Cardiac atrium fibroblast (primary cell): ENCODE measurements at places on chromosomes 5 and 9. TPM values are rescaled to one million over a fixed set of nuclear protein-coding genes. Genes with fewer than 3 reads are reported as not detected.

The TLX3 gene
- total RNA-seq = not detected in 2 replicates

The STK32A gene
- under 0.01 and 0.18 TPM in 2 replicates for total RNA-seq

The CARTPT gene
- total RNA-seq = not detected in 2 replicates

The GCNT4 gene
- 3.4 and 6.9 TPM in 2 replicates for total RNA-seq

The FAM200C gene
- 1.1 and 4.4 TPM in 2 replicates for total RNA-seq

The INSL6 gene
- not detected in 2 replicates for total RNA-seq

The C1QTNF2 gene
- total RNA-seq = 0.16 TPM in 1 of 2 replicates, not detected in the other

The OTP gene
- not detected in 2 replicates for total RNA-seq
